ENCODE measurements at places on chromosomes 5 and 9. TPM values are rescaled to one million over a fixed set of nuclear protein-coding genes. Genes with fewer than 3 reads are reported as not detected.

DNA sequence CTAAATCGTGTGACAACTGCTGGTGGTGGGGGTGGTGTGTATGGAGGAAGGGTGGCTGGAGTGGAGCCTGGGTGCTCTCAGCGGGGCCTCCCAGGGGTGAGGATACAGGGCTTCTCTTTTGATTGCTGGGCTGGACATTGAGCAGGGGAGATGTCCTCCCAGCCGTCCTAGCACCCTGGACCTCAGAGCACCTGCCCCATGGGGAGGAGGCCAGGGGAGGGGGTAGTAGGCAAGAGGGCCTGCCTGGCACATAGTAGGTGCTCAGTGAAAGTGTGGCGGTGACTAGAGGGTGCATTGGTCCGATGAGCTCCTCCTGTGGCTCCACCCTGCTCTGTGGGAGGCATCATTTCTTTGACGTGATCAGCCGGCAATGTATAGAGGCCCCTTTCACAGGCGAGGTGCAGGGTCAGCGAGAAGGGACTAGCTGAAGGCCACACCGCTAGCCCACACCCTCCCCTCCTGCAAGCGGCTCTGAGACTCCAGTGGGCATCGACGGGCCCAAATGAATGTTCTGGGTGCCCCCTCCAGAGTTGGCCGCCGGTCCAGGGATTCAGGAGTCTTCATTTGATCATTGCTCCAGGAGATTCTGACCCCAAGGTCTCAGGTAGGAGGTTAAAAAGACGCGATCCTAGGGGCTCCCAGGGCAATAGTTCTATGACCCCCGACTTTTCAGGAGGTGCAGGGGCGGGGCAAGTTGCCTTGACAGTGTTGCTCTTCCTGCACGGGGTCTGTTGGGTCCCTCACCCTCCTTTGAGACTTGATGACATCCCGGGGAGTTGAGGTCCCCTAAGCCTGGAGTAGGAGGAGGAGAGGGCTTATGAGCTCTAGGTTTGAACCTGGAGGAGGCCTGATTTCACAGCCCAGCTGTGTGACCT, 255.5 kb downstream of the PBX3 start:
- DNase-seq: no peak

DNA sequence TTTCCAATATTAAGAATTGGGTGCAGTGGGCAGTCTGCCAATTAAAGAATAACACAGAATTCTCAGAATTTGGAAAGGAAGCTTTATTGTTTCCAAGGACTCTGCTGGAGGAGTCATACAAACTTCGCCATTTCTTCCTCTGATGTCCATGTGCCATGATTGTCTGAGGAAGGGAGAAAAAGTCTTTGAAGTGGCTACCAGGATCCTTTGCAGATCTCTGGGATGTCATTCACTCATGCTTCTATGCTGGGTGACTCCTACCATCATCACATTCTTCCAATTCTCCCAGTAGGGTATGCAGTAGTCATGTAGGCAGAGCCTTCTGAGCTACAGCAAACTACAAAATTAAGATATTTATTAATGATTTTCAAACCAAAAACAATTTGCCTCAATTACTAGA, 3.2 kb upstream of the SMAD5 start:
- no peak for DNase-seq

- no peak for DNase-seq
Observed at GRCh38 chr5:38612851-38613250, 56.4 kb upstream of the LIFR start.

The RGMB gene
- 5.0 TPM for total RNA-seq

The DMXL1 gene
- total RNA-seq: 16.4 TPM

- no peak for DNase-seq
Observed at GRCh38 chr5:123830575-123830974, 318.6 kb downstream of the CSNK1G3 start.

The POU5F2 gene
- 0.27 TPM for total RNA-seq

The PTGES gene
- 0.31 TPM for total RNA-seq

DNA sequence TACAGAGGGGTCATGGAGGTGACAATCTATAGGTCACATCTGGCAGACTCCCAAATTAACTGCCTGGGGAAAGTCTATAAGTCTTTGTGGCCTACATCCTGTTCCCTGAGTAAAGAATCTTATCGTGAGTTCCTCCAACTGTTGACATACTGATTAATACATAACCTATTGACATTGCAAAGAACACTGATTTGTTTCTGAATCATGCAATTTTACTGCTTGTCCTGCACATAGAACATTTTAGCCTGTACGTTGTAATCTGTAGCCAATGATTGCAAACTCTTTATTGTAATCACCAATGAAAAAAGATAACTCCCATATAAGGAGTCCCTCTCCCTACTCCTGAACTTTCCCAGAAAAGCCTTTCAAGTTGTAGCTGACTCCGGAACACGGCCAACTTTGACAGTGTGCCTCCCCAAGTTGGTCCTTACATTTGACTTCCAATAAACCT, 18.8 kb upstream of the OR2K2 start:
- no peak for DNase-seq

The APBA1 gene
- total RNA-seq: 0.05 TPM

DNA sequence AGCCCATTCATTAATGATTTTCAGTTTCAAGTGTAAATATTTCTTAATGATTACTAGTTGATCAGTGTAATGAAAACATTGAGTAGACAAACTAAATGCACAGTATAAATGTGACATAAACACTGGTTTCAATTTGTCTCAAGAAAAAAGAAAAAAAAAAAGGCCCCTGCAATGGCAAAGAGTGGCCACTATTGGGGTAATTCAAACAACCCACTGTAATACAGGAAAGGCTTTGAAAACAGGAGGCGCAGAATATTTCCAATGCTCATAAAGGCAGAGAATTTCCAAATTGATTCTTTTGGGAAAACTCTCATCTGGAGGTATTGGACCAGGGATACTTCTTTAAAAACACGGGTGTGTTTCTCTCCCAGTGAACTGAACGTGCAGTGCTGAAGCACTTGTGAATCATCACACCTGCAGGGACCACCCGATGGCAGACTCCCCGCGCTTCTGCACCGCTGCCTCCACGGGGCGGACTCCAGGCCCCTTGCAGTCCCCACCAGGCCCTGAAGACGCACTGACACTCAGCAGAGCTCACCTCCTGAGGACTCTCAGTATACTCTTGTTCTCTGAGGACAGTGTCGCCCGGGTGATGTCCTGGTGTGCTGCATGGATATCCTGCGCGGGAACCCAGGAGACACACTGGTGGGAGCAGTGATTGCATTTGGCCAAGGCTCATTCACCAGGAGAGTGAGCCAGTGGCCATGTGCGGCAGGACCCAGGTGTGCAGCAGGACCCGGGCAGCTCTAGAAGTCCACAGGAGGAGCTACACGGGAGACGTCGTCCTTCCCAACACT, 227.6 kb upstream of the IRX4 start:
- DNase-seq: no peak

GRCh38 chr9:87229108-87229507, 268.6 kb upstream of the DAPK1 start:
- DNase-seq: no peak

DNA sequence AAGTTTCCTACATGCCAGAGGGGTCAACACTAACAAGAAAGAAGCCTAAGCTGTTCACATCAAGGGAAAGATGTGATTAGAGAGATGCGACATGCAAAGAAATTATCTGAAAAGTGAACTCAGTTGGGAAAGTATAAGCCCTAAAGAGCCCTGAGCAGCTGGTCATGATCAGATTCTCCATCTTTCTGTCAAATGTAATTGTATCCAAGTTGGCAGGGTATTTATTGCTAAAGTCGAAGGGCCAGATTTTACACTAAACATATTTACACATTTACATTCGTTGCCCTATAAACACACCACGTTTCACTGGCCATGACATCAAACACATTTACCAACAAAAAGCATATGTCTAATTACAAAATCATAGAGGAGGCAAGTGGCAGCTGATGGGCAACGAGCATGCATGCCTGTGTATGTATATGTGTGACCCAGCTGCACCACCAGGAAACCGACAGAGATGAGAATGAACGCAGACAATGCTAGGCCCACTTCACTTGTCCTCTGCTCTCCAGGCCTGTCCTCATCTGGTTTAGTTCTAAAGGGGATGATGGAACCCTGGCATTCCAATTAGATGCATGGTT, 6.3 kb downstream of the FOXD1 start:
- DNase-seq: no peak

- no peak for DNase-seq
Observed at GRCh38 chr5:56918054-56918453, 8.7 kb downstream of the SETD9 start.

GRCh38 chr9:128399861-128400260, 20.8 kb upstream of the CERCAM start:
- DNase-seq: no peak

The SPATA31E1 gene
- total RNA-seq: not detected

DNA sequence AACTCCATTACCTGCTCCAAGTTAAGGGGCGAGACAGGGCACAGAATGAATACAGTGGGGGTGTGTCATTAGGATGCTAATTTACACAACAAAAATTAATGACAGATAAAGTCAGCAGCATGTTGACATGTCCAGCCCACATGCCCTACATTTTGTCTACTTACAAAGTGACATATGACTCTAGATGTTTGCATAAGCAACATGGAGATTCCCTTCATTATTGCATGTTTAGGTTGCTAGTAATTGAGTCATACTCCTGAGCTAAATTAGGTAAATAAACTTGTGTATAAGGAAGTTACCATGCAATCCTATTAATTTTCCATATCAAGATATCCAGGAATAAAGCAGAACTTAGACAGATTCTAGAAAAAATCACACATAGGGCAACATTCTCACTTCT, 232.2 kb downstream of the PDE4D start:
- DNase-seq: no peak

The SHROOM1 gene
- total RNA-seq: 0.64 TPM

DNA sequence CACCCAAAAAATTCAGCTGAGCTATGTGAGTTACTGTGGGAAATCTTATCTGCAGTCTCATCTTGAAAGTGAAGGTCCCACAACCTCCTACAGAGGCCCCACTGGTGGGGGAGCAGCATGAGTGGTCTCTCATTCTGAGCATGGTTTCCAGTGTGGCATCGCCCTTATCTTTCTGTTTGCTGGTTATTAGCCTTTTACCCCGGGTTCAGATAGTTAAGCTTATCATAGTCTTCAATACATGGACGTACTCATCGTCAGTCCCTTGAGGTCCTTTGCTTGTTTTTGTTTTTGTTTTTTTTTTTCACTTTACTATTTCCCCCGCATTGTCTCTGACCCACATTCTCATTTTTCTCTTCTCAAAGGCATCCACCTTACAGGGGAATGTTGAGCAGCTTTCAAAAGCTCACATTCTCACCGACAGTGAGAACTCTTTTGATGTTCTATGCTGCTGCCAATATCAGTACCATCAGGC, 7.7 kb upstream of the HAVCR2 start:
- DNase-seq: peak; percentile 50

DNA sequence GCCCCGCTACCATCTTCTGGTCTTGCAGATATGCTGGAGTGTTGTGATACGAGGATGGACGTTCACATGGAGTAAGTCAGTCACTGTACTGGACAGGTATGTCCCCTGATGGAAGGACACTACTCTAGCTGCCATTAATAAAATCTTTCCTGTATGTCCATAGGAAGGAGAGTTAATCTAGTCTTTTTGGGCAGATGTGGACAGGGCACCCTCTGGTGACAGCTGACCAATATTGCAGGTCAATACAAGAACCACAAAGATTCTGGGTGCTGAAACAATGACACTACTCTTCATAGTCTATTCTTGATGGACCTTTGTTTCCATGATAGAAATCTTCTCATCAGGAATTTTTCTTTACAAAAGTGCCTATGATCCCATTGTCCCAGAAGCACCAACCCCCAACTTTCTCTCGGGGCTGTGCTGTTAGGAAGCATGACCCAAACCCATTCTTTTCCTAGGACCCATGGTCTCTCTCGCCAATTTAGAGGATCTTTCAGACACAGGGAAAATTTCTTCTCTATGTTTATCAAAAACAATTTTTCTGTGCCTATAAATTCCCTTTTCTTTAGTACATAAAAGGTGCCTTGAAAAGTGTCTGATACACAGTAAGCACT, 376.9 kb downstream of the DTWD2 start:
- DNase-seq: peak; percentile 6

The FCN1 gene
- total RNA-seq: not detected

GRCh38 chr5:109223531-109223930, 186.2 kb downstream of the PJA2 start:
- DNase-seq: no peak

GRCh38 chr9:109779711-109780452, at the start of gene PALM2AKAP2:
Gene PALM2AKAP2, plus strand, starts transcription at chr9:109780198. Its CDS starts 291 bp downstream, at chr9:109780489.
- peak; percentile 4 for DNase-seq

The IFNB1 gene
- 0.44 TPM for total RNA-seq

All from activated naive CD4-positive, alpha-beta T cell treated with anti-CD3 and anti-CD28 coated beads for 36 hours (primary cell).